ENCODE measurements at places on chromosomes 7 and 10.

- no peak for DNase-seq
Measured at GRCh38 chr10:1180071-1180730, 124.0 kb downstream of the WDR37 start.

DNA sequence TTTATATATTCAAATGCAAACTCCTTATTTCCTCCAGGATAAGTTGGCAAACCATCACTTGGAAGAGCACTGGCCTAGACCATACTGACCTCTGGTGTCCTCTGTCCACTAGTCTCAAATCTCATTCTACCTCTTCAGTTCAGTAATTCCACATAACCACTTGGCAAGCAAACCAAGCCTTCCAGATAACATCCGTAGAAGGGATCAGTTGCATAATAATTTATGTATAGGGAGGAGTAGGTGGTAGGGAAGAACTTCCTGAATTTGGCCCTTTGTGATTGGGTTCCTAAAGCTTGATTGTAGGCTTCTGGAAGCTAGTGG is 55.0 kb downstream of the WAC start:
- no peak for DNase-seq

- no peak for DNase-seq
Measured at GRCh38 chr7:106793015-106793975, 71.8 kb upstream of the PIK3CG start.

DNA sequence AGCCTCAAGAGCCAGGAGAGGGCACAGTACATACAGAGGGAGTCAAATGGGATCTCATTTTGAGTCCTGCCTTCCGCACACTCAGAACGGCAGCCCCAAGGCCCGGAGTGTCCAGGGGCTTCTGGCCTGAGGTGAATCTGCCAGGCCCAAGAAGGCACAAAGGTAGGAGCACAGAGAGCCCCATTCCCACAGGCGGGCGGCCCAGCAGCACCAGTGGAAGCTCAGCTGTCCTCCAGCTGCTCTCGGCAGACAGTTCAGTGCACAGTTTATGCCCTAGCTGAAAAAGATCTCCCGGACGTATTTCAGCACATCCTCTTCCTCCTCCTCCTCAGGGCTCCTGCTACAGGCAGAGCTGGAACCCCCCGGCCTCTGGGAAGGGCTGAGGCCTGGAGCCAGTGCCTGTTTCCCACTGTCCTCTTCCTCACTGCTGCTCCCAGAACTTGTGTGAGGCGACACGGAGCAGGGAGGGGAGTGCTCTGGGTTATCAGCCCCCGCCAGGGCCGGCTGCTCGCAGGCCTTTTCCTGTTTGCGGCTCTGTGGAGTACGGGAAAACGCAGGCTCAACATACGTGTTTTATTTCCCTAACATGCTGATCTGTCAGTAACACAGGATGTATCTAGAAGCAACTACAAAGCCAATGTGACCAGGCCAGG is 4.0 kb downstream of the CYREN start:
- no peak for DNase-seq

- no peak for DNase-seq
Measured at GRCh38 chr10:132536241-132536876, 1.2 kb upstream of the INPP5A start.

- no peak for DNase-seq
Measured at GRCh38 chr7:131197920-131198615, 129.6 kb upstream of the MKLN1 start.

GRCh38 chr7:155811895-155812761 is at the start of gene SHH:
Gene SHH, minus strand, starts transcription at chr7:155812463. Its CDS starts 341 bp downstream, at chr7:155812122.
- DNase-seq, result no peak

DNA sequence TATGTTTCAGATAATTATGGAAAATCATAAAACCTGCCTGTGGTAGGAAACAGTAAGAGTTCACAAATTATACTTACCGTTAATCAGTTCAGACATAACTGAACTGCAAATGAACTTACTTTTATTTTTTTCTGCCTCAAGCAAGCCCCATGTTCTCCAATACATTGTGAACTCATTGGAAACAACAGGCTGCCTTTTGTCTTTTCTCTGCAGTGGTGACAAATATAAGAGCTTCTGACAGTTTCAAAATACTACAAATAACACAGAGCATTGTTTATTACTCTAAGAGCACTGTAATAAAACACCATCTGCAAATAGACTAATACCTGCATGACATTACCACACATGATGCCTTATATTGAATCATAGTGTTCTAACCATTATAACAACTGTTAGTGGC is 94.0 kb upstream of the CDCA7L start:
- DNase-seq, result no peak
